DMS53 (cell line): ENCODE measurements at places on chromosomes 1 and 21.
A peak's percentile ranks its signal among the peaks of the same experiment; 100 is the strongest.

- no peak for DNase-seq
Observed at GRCh38 chr1:232912845-232913580, 37.4 kb upstream of the NTPCR start.

- peak; percentile 86 for DNase-seq
Observed at GRCh38 chr1:121519042-121519755, 334.4 kb downstream of the SRGAP2C start.

DNA sequence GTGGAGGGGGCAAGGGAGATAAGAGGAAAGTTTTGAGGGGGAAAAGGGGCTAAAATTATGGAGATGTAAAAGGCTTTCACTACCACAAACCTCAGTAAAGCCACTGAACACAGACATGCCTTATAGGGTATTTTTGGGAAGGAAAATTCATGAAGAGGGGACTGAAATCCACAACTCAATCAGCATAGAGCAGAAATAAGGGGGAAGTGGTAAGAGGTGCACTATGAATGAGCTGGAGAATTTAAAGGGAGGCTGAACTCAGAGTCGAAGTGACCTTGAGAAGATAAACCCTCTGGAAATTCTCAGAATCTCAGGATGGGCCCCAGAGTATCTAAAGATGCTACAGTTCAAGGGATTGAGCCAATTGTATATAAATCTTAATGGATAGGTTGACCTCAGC lies 15.3 kb downstream of the RHEX start:
- no peak for DNase-seq

DNA sequence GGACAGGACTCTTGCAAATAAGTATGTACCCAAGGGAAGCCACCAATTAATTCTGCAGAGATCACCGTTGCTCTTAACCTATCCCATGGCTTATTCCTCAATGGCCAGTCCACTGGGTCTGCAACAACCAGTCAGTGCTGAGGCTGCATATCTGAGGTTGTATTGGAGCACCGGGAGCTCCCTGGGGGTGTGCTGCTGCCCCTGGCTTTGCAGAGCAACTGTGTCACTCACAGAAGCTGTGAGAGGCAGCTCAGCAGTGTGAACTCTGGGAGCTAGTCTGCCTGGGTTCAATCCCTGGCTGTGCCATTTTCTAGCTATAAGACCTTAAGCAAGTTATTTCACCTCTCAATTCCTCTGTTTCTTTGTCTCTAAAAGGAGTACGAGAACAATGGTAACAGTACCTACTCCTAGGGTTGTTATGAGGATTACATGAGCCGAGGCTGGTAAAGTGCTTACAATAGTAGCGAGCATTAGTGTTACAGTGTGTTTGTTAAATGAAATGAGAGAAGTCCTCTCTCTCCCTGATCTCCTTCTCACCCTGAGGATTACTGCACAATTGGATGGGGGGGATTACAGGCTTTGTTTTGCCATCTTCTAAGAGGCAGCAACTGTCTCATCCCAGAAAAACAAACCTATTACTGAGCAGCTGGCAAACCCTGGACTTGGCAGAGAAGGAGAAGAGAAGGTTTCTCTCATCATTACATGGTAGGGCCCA lies 3.6 kb downstream of the RXRG start:
- DNase-seq = no peak

- DNase-seq = no peak
Observed at GRCh38 chr1:181817091-181817490, 244.4 kb downstream of the ZNF648 start.
